RPMI8226 (cell line): ENCODE measurements at places on chromosomes 12 and 14.
A peak's percentile ranks its signal among the peaks of the same experiment; 100 is the strongest.

DNA sequence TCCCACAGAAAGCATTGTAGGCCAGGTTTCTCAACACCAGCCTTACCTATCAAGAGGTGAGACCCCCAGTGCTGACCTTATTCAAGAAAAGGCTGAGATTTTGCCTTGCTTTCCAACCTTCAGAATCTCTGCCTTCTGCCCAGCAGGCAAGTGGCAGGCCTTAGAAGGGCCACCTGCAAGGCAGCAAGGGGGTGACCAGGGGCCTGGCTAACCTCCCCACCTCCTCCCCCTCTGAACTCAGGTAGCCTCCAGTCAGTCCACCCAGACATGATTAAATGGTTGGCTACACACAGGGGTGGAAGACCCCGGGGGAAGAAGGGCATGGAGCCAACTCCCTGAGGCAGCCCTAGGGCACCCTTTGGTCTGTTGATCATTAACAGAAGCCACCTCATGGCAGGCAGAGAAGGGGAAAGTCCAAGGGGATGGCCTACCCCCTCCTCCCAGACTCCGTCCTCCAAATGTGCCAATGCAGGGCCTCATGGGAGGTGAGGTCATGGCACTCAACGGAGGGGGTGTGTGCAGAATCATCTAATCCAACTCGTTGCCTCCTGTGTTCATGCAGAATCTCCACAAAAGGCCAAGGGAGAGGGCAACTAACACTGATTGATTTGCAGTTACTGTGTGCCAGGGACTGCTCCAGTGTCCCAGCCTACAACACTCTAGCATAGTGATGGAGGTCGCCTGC lies 8.5 kb downstream of the ZFP36L1 start:
- DNase-seq = no peak

GRCh38 chr12:81992461-81992860 lies 233.3 kb upstream of the PPFIA2 start:
- peak; percentile 15 for DNase-seq

DNA sequence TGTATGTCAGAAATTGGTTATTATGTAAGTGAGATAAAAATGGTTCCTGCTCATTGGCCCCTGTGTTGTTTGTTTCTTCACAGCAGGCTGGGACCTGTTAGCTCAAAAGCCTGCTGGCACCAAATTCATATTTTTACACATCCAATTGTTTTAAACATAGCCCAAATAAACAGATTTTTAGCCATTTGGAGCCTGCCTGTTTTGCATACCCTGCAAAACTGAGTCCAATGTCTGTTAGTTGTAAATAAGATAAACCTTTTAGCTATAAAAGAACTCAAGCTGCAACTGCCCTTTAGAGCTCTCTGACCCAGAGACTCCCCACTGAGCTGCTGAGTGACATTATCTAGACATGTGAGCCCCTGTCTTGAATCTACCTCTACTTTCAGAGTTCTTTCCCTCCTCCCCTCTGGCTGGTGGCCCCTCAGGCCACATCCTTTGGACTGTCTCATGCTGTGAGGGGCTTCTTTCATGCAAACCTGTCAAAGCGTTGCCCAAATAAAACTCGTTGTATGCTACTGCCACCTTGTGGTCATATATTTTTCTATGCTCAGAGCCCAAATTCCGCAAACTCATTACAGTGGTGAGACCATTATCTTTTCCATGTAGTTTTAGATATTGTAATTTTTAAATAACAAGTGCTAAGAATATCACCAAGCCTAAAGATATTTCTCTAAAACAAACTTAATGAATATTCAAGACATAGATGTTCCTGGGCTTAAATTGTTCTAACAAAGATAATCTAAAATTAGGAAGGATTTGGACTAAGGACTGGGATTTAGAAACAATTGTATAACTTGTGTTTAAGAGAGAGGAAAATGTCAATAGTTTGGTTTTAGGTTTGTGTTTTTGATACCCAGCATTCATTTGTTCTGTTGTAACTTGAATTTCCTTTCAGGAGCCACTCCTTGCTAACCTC lies 337.9 kb downstream of the AACS start:
- peak; percentile 47 for DNase-seq

- DNase-seq = no peak
Measured at GRCh38 chr14:66395300-66395699, 90.9 kb upstream of the CCDC196 start.

GRCh38 chr12:67456431-67456901 lies 187.3 kb downstream of the CAND1 start:
- DNase-seq = peak; percentile 88

DNA sequence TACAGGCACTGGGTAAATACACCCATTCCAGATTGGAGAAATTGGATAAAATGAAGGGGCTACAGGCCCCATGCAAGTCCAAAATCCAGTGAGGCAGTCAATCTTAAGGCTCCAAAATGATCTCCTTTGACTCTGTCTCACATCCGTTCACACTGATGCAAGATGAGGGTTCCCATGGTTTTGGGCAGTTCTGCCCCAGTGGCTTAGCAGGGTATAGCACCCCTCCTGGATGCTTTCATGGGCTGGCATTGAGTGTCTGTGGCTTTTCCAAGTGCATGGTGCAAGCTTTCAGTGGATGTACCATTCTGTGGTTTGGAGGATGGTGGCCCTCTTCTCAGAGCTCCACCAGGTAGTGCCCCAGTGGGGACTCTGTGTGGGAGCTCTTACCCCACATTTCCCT lies 427.2 kb downstream of the TRHDE start:
- DNase-seq = no peak

GRCh38 chr14:36260970-36261640 lies 59.3 kb downstream of the MBIP start:
- no peak for DNase-seq

DNA sequence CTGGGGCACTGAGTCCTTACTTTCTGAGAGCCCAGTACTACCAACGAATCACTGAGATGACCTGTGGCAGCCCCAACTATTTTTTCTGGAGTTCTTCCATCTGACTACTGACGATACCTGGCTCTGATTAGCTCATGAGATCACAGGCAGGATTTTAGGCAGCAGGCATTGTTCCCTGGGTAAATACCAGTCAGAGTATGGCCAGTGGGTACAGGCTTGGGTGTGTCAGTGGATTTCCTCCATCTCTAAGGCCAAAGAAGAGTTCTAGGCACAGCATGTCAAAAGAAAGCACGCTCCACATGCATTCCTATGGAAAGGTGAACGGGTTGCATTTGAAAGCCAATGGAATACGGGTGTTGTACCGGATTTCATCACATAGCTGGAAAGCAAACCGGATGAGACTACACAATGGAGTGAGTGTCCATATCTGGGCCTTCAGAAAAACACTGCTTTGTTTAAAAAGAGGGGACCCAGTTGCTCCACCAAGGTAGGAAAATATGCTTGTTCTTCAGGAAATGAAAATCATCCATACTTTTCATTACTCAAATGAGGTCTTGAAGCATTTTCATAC lies 55.0 kb downstream of the PAX9 start:
- no peak for DNase-seq

DNA sequence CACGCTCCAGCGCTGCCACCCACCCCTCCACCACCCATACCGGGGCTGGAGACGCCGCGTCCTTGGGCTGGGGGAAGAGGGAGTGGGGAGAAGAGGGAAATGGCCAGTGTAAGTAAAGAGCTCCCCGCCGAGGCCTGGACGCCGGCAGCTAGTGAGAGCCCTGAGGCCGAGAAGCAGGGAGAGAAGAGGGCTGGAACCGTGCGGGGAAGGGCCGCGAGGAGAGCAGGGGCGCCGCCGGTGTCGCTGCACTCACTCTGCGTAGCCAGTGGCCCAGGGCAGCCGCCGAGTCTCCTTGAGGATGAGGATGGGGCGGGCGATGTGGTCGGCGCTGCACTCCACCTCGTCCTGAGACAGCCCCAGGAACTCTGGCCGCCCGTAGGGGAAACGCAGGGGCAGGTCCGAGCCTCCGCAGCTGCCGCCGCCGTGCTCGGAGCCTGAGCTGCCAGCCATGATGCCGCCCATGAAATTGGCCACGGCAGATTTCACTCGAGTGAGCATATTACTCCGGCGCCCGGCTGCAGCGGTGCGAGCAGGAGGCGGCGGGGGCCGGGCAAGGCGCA lies 631 bp downstream of the PPM1H start:
- peak; percentile 59 for DNase-seq

DNA sequence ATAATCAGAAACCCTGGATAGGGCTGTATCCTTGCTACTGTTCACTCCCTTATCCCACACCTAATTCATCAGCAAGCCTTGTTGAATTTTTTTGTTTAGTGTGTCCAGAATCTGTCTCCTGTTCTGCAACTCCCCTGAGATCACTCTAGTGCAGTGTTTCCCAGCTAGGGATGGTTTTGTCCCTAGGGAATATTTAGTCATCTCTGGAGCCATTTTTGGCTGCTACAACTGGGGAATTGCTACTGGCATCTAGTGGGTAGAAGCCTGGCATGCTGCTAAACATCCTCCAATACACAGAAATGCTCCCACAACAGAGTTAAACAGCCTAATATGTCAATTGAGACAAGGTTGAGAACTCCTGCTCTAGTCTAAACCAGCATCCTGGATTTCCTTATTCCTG lies 248.0 kb downstream of the NPAS3 start:
- no peak for DNase-seq

DNA sequence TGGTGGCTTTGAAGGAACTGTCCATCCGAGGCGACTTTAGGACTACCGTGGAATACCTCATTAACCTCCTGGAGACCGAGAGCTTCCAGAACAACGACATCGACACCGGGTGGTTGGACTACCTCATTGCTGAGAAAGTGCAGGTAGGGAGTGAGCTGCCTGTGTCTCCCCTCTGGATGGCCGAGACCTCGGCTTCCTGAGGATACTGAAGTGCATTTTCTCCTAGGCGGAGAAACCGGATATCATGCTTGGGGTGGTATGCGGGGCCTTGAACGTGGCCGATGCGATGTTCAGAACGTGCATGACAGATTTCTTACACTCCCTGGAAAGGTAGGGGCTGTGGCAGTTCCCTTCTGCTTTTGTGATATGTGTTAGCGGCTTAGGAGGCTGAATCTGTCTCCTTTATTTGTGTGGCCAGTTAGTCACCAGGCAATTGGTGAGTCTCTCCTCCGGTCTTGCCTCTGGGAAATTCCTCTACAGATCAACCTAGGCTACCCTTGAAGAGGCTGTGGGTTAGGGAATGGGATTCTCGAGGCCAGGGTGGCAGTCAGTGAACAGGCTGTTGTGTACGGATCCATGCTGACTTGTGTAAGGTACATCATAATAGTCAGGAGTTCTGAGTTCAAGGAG lies 75.3 kb downstream of the ACACB start:
- DNase-seq = no peak

DNA sequence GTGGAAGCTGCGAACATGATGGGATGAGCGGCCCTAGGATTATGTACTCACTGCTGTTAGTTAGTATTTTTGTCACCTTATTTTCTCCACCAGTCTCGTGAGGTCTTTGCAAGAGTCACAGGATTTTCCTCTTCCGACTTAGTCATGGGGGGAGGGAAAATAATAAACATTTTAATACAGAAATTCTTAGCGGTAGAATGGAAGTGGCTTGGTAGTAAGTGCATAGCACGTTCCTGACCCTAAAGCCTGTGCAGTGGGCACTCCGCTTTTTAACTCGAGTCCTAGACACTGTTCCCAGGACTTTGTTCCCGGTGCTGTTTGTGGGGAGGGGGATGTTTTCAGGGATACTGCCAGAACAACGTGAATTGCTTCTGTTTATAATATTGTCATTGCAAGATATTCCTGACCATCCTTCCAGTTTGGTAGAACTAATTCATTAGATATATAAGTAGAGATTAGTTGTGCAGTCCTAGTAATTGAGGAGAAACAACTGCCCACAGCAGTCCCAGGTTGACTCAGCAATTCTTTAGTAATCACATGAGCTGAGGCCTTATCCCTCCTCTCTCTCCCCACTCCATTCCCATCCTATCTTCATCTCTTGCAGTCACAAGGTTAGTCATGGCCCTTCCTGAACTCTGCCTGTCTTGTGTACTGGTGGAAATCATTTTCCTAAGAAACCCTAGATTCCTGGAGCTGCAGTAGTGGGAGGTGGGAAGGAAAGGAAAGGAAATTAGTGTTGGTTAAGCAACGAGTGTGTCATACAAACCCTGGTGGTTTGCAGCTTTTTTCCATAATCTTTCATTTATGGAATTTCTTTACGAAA lies 799 bp downstream of the SLC38A6 start:
- DNase-seq = no peak

DNA sequence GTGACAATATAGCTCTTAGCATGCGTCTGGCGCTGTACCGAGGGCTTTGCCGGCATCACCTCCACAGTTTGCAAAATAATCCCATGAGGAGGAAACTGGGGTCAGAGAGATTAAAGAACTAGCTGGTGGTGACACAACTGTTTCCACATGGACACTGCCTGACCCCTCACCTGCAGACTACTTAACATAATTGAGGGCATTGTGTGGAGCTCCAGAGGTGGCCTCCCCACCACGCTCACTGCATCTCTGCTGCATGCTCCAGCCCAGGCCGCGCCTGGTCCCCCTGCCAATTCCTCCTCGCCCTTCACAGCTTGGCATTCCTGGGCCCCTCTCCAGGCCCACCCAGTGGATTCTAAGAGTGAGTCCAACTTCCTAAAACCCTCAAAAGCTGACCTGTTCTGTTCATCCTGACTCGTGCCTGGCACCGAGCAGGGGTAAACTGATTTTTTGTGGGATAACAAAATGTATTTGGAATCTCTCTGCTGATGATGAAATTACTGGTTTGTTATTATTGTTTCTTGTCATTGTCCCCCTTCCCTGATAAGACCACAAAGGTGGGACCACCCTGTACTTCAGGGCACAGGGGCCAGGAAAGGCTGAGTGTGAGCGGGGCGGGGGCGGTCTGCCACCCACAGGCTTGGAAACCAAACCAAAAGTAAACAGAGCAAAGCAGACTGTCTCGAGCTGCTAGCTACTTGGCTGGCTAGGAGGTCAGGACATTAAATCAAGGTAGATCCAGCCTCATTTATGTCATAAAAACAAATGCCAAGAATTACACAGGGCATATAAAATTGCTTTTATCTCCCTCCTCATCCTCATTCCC lies 40.6 kb downstream of the CHGA start:
- DNase-seq = no peak

GRCh38 chr14:84961637-84962036 lies 568.3 kb upstream of the FLRT2 start:
- DNase-seq = no peak

GRCh38 chr12:124582108-124582424 lies 14.7 kb upstream of the NCOR2 start:
- DNase-seq = no peak

- no peak for DNase-seq
Measured at GRCh38 chr14:90416720-90417119, 19.9 kb downstream of the CALM1 start.

- peak; percentile 53 for DNase-seq
Measured at GRCh38 chr12:108642899-108643654, 9.4 kb upstream of the SELPLG start.

DNA sequence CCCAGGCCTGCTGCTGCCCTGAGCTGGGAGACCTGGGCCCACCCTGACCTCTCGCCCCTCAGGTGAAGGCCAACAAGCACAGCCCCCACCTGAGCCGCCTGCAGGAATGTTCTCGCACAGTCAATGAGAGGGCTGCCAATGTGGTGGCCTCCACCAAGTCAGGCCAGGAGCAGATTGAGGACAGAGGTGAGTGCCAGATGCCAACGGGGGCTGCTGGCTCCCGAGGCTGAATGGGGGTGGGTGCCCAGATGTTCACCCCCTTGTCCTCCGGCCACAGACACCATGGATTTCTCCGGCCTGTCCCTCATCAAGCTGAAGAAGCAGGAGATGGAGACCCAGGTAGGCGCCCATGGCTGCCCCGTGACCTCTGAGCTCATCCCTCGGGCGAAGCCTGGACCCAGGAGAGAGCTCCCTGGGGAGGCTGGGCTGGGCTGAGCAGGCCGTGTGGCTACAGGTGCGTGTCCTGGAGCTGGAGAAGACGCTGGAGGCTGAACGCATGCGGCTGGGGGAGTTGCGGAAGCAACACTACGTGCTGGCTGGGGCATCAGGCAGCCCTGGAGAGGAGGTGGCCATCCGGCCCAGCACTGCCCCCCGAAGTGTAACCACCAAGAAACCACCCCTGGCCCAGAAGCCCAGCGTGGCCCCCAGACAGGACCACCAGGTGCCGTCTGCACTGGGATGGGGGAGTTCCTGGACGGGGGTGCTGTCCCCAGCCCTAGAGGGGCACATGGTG lies 25.8 kb downstream of the HIP1R start:
- DNase-seq = no peak
